ENCODE measurements at places on chromosomes 6 and 20.

DNA sequence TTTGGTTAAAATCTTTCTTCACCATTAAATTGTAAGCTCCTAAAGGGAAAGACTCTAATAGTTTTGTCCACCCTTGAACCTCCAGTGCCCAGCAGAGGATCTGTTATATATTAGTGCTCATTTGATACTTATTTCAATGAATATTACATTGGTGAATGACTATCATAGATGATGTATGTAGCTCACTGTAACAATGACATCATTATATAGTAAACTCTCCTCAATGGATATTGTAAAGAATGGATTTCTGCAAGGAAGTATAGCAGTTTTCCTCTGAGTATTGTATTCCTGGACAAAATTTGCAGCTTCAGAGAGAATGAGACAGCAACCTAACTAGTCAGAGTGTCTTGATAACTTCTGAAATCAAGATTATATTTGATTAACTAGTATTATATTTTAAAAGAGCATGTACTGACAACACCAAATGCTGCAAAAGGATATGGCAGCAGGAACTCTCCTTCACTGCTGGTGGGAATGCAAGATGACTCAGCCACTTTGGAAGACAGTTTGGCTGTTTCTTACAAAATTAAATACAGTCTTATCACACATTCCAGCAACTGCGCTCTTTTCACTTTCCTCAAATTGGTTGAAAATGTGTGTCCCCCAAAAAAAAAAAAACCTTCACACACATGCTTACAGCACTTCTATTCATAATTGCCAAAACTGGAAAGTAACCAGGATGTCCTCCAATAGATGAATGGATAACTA, 189.8 kb upstream of the OPRM1 start:
- no peak for DNase-seq

GRCh38 chr20:38108986-38109541, 56.0 kb downstream of the TGM2 start:
- no peak for DNase-seq

DNA sequence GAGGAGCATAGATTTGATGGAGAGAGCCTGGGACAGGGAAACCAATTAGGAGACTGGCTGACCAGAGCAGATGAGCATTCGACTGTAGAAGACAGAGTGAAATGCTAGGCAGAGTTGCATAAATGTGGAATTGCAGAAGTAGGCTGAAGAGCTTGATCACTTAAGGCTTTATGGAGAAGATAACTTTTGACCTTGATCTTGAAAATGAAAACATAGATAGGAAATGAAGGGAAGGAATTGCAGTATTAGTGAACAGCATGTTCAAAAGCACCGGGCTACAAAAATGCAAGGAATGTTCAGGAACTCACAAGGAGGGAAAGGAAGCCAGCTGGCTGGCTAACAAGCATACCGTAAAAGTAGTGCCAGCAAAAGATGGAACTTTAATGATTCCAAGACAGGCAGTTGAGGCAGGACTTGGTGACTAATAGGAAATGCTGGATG, 20.5 kb upstream of the LTV1 start:
- no peak for DNase-seq

DNA sequence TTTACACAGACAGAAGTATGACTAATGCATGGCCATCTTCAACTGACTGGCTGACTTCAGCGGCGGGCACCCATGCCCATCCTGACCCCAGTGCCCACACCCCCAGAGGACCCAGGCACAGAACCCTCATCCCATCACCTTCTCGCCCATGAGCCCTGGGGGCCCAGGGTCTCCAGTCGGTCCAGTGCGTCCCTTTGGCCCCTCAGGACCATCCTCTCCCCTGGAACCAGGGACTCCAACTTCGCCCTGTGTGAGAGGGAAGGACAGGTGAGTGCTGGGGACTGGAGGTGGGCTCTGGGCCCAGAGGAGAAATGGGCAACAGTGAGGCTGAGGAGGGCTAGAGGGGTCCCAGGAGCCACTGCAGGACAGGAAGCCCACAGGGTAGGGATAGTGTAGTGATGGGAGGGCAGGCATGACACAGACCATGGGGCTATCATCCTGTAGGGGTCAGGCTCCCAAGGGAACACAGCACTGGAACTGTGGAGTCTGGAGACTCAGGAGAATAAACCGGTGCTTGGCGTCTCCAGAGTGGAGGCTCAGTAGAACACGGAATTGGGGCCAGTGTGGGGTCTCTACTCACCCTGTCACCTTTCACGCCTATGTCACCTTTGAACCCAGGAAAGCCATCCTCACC, 16.7 kb downstream of the COL11A2 start:
- no peak for DNase-seq

DNA sequence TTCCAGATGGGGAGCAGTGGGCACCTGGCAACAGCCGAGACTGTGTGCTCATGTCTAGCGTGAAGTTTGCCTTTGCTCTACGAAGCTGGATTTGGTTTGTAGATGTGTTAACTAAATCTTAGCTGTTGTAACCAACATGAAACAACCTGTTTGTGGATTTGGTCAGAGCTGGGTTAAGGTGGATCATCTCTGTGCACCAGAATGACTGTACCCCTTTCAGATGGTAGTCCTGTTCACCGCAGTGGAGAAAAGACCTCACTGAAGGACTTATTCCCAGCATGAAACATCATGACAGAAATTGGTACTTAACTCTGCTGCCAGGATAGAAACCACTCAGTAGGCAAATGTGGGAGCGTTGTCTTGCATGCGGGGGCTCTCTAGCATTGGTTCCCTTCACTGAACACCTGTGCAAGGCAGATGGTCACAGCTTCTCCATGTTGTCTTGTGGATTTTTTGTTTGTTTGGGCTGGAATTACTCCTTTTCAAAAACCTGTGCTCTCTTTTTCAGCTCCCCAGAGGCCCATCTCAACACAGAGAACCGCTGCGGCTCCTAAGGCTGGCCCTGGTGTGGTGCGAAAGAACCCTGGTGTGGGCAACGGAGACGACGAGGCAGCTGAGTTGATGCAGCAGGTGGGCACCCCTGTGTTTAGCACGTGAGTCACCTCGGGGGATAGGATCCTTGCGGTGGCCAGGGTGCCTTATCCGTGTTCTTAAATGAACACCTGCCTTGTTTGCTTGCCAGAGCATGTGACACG, 19.3 kb upstream of the EFCAB8 start:
- peak; percentile 84 for DNase-seq
